Tibial artery (tissue), 4 donors: ENCODE measurements at places on chromosomes 4 and X.

DNA sequence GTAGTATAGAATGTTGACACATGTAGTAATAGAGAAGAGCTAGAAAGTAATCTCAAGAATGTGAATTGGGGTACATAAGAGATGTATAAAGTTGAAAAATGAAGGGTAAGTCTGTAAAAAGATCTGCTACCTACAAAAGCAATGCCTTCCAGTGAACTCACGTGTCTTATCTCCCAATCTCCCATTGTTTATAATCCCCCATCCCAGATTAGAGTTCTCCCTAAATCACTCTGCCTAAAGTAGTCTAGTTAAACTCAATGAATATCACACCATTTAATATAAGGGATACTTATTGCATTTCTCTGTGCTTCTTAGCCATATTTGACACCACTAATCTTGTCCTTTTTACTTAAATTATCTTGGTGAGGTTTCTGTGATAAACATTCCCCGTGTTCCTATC, 6.6 kb downstream of the TECRL start:
- H3K4me1 ChIP-seq: no peaks in the 10 kb centered on the region
- DNase-seq: no peak
- H3K36me3 ChIP-seq: no peaks in the 10 kb centered on the region
- H3K27ac ChIP-seq: no peak overlapping the region
- no peak overlapping the region for H3K4me3 ChIP-seq

GRCh38 chrX:135477576-135477975, 42.9 kb upstream of the INTS6L start:
- no peaks in the 10 kb centered on the region for H3K36me3 ChIP-seq
- H3K4me3 ChIP-seq: no peak overlapping the region
- no peak for DNase-seq
- H3K27ac ChIP-seq: no peak overlapping the region
- H3K27me3 ChIP-seq: no peaks in the 10 kb centered on the region

GRCh38 chr4:123364906-123365305, 31.7 kb upstream of the SPRY1 start:
- H3K4me1 ChIP-seq: peaks cover 3% of the 10 kb centered on the region
- no peak for DNase-seq
- H3K27me3 ChIP-seq: no peaks in the 10 kb centered on the region
- H3K4me3 ChIP-seq: no peak overlapping the region
- no peak overlapping the region for H3K27ac ChIP-seq
- H3K36me3 ChIP-seq: no peaks in the 10 kb centered on the region

DNA sequence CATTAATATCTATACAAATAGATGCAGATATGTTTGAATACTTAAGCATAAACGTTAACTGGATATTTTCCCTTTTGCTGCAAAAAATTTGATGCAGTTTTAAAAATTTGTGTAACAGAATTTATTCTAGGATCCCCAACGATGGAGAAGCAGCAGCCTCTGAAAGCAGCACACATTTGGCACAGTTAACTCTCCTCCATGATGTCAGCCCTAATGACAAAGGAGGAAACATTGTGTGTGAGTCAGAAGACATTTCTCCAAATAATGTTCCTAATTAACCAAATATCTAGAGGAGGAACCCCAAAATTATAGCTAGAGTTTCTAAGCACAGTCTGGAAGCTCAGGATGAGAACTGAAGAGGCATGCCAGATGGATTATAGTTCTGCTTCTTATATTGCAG, 281.9 kb upstream of the MAD2L1 start:
- H3K4me1 ChIP-seq: no peaks in the 10 kb centered on the region
- H3K36me3 ChIP-seq: no peaks in the 10 kb centered on the region
- H3K27me3 ChIP-seq: no peaks in the 10 kb centered on the region
- DNase-seq: no peak
- no peak overlapping the region for H3K4me3 ChIP-seq
- H3K27ac ChIP-seq: no peak overlapping the region

GRCh38 chrX:45794995-45795337, 594.3 kb upstream of the DIPK2B start:
- no peaks in the 10 kb centered on the region for H3K27me3 ChIP-seq
- H3K4me1 ChIP-seq: no peaks in the 10 kb centered on the region
- no peaks in the 10 kb centered on the region for H3K36me3 ChIP-seq
- H3K4me3 ChIP-seq: no peak overlapping the region

- no peak for DNase-seq
- H3K27ac ChIP-seq: peak overlapping the region; percentile 88
- H3K4me3 ChIP-seq: no peak overlapping the region
- no peaks in the 10 kb centered on the region for H3K36me3 ChIP-seq
- H3K4me1 ChIP-seq: no peaks in the 10 kb centered on the region
Observed at GRCh38 chr4:7104366-7105031, 36.6 kb upstream of the GRPEL1 start.

GRCh38 chr4:103753868-103754653, 34.3 kb upstream of the TACR3 start:
- no peak for DNase-seq
- no peak overlapping the region for H3K27ac ChIP-seq
- H3K4me1 ChIP-seq: no peaks in the 10 kb centered on the region
- H3K36me3 ChIP-seq: no peaks in the 10 kb centered on the region

DNA sequence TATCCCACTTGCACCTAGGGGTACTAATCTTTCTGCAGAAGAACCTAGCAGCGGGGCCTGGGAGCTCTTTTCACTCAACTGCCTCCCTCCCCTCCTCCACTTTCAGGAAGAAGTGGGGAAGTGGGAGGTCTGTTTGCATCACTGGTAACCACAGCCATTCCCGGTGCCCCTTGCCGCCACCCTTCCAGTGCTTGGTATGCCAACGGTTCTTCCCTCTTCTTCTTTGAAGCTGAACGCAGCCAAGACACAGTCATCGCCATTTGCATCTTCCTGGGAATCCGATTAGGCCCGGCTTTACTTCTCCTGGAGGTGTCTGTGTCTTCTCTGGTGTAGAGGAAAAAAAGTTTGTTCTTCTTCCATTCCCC, 47.2 kb upstream of the RBPJ start:
- no peak overlapping the region for H3K4me3 ChIP-seq
- H3K4me1 ChIP-seq: no peaks in the 10 kb centered on the region

- no peak overlapping the region for H3K27ac ChIP-seq
- DNase-seq: no peak
- H3K4me1 ChIP-seq: no peaks in the 10 kb centered on the region
- no peaks in the 10 kb centered on the region for H3K27me3 ChIP-seq
- H3K4me3 ChIP-seq: no peak overlapping the region
Observed at GRCh38 chr4:80841587-80842281, 188.8 kb upstream of the BMP3 start.

DNA sequence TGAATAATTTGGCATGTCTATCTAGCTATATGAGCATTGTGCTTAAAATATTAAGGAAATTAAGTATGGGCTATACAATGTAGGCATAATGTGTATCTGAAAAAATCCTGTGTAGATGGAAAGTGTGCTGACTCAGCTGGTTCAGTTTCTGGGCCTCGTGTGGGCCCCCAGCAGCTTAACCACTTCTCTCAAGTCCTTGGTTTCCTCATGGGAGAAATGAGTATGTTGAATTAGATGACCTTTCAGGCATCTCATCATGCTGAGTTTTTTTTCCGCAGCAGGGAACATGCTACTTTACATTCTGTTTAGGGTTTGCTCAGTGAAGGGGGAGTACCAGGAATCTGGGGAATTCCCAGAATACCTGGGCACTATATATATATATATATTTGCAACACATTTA, 30.5 kb downstream of the RHOH start:
- H3K4me3 ChIP-seq: no peak overlapping the region
- H3K36me3 ChIP-seq: no peaks in the 10 kb centered on the region
- DNase-seq: no peak

- H3K4me3 ChIP-seq: no peak overlapping the region
- no peak for DNase-seq
- H3K4me1 ChIP-seq: peaks cover 20% of the 10 kb centered on the region
- no peak overlapping the region for H3K27ac ChIP-seq
- H3K27me3 ChIP-seq: peaks cover 6% of the 10 kb centered on the region
Observed at GRCh38 chr4:13529128-13529919, 15.0 kb downstream of the NKX3-2 start.

DNA sequence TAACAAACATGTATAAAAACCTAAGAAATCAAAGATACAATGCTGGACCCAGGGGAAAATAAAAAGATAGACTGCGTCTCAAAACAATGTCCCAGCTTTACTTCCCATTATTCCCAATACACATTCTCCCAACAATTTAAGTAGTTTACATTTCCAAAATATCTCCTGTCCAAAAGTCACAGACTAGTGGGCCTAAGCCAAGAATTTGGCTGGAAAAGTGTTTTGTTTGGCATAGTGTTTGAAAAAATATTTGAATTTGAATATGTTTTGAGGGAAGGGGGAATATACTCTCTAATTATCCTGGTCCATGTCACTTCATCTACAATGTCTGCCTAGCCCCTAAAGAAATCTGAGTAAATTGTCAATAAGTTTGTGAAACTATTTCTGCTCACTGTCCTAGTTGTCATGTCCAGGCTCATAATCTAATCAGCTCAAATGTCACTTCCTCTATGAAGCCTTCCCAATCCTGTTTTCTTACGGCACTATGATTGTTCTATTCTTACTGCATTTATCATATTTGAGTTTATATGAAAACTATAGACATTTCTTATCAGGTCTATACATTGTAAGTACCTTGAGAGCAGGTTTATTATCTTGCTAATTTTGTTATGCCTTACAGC, 74.4 kb downstream of the SEC24D start:
- H3K36me3 ChIP-seq: peaks cover 9% of the 10 kb centered on the region
- H3K4me1 ChIP-seq: peaks cover 100% of the 10 kb centered on the region
- no peaks in the 10 kb centered on the region for H3K27me3 ChIP-seq
- peak overlapping the region; percentile 81 for H3K27ac ChIP-seq
- no peak for DNase-seq

DNA sequence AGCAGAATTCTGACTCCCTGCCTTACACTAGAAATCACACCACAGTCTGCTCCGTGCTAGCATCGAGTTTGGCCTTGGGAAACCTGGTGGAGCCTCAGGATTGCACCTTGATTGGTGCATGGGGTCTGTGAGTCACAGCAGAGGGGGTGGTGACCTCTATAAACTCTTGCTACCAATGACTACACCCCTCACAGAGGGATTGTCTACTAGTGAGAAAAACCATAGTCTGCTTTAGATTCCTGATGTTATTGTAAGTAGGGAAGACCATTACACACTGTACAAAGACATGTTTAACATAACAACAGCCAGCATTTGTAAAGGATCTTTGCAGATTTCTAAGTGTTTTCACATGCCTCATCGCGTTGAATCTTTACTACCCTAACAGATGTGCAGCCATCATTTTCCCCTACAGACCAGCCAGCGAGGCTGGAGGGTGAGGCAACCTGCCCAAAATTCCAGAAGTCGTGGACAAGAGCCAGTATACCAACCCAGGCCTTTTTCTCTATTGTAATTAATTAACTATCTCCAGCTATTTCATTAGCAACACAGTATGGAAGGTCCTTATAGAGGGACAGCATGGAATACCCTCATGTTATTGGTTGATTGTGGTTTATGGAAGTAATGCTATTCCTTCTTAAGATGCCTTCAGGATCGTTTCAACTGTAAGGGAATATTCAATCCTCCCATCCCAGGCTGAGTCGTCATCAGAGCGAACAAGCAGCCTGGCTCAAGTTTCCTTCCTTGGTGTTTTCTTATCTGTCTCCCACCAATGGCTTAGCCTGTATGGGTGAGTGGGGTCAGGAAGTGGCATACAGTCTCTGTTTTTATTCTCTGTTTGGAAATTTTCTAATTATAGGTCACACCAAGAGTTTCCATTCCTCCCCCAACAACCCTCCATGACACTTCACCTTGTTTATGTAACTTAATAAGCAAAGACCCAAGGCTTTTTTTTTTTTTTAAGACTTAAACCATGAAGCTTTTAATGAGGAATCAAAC, 55.9 kb upstream of the KDR start:
- H3K27ac ChIP-seq: no peak overlapping the region
- no peaks in the 10 kb centered on the region for H3K27me3 ChIP-seq
- DNase-seq: no peak
- H3K4me1 ChIP-seq: no peaks in the 10 kb centered on the region
- H3K36me3 ChIP-seq: no peaks in the 10 kb centered on the region
- H3K4me3 ChIP-seq: no peak overlapping the region
